ENCODE measurements at places on chromosomes 5 and 9.

DNA sequence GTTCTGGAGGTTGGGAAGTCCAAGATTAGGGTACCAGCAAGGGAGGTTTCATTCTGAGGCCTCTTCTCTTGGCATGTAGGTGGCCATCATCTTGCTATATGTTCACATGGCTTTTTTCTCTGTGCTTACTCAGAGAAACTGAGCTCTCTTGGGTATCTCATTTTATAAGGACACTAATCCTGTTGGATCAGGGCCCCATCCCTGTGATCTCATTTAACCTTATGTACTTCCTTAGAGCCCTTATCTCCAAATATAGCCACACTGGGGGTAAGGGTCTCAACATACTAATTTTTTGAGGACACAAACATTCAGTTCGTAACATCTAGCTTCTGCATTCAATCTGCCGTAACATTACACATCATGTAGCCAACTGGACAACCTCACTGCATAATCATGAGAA is 6.6 kb downstream of the DHX29 start:
- no peak for DNase-seq

GRCh38 chr5:100519075-100519474 is 16.1 kb upstream of the FAM174A start:
- DNase-seq, result no peak

GRCh38 chr5:149220750-149221149 is 50.9 kb upstream of the AFAP1L1 start:
- no peak for DNase-seq

- DNase-seq, result no peak
Measured at GRCh38 chr5:107418902-107419301, 251.8 kb downstream of the EFNA5 start.

DNA sequence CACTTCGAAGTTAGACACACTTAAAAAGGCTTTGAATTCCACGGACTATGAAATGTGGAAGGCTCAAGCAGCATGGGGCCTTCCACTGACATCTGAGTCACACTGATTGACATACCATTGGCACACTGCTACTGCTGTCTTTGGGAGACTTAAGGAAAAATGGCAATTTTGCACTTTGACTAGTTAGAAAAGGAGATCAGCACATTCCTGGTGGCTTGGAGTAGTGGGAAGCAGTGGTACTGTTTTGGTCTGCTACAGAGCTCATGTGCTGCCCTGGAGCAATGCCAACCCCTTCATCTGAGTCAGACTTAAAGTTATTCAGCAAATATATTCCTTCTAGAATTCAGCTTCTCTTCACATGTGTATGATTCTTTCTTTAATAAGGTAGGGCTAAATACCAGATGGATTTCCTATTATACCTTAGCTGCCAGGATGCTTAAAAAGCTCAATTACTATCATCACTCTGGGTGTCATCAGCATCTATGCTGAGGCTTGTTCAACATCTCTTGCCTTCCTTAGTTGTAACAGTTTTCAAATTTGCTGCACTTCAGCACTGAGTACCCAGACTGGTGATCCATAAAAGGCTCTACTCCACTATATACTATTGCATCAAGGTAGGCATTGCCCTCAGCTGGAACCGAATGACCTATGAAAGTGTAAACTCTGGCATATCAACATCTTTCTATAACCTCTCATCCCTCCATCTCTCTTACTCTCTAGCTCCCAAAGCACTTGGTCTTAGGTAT is 42.3 kb upstream of the MOCS2 start:
- no peak for DNase-seq

- DNase-seq, result no peak
Measured at GRCh38 chr5:170716396-170716795, 67.1 kb upstream of the GABRP start.

DNA sequence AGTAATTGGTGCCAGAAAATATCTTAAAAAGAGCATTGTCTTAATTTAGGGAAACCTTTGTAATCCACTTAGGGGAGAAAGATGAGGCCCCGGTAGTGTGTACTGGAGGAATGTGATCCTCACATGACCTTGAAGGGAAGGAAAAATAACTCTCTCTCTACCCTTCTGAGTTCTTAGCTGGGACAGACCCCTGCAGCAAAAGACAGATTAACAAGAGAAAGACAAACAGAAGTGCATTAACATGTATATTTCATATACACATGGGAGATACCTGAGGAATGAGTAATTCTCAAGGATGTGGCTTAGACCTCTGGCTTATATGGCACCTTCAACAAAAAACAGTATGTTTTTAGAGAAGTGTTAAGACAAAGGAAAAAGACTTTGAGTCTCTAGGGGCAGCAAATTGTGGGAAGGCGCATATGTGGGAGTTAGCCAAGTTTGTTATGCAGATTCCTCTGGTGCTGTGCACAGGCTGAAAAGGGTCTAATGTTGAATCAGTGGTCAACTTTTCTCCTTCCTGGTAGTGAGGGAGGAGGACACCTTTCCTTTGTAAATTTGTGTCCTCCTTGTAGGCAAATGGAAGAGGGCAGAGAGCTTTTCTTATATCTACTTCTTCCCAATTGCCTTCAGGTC is 138.8 kb downstream of the LRRC70 start:
- DNase-seq, result no peak

- no peak for DNase-seq
Measured at GRCh38 chr9:101711330-101711941, 27.0 kb downstream of the GRIN3A start.

DNA sequence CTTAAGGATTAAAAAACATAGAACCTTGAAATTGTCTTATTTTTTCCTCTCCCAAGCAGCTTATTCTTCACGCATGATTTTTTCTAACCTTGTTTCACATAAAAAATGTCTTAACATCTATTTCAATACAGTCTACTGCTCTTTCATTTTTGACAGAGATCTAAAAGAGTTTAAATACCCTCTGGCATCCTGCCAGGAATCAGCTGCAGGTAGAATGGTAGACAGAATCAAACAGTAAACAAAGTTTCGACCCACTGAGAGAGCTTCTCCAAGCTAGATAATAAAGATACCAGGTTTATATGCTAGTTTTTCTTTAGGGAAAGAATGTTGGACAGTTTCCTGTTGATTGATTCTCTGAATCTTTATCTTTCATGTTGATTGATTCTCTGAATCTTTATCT is 555.8 kb upstream of the CDH9 start:
- no peak for DNase-seq
